ENCODE measurements at places on chromosomes 4 and X. TPM values are rescaled to one million over a fixed set of nuclear protein-coding genes. Genes with fewer than 3 reads are reported as not detected.

DNA sequence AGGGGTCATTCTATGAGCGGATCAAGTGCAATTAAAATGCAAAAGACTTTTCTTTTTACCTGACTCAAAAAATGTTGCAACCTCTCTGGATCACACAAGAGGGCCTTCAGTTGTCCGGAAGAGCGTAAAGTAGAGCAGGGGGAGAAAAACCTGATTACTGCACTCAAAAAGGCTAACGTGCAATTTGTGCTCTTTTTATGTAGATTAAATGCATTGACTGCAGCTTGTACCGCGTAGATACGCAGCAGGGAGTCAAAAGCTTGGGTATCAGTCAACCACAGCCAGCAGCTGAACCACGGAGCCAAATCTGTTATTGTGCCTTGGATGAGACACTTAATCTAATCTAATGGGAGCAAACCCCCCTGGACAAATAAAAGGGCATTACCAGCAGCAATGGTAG, 107.3 kb upstream of the RAI2 start:
- H3K27me3 ChIP-seq = no peaks in the 10 kb centered on the region
- H3K27ac ChIP-seq = no peak overlapping the region
- no peak for DNase-seq
- H3K36me3 ChIP-seq = no peaks in the 10 kb centered on the region
- no peak overlapping the region for H3K4me3 ChIP-seq

DNA sequence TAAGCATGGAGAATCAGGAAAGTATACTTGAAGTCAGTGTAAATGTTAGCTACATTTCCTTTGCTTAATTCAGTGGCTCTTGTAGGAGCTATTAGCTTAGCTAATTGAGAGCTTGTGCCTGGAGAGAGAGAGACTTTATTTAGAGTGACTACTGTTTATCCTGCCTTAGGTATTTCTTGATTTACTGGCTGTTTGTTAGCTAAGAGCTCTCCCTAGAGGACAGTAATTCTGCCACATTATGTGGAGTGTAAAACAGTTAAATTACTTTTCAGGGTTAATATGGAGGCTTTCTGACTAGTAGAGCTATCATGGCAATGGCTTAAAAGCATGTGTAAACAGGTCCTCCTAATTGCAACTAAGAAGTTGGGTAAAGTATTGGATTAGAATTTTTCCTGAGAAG, 306.5 kb upstream of the TECRL start:
- H3K27me3 ChIP-seq = no peaks in the 10 kb centered on the region
- H3K27ac ChIP-seq = no peak overlapping the region
- H3K4me3 ChIP-seq = no peak overlapping the region

- DNase-seq = no peak
- peaks cover 18% of the 10 kb centered on the region for H3K4me1 ChIP-seq
- H3K36me3 ChIP-seq = peaks cover 3% of the 10 kb centered on the region
- peak overlapping the region; percentile 40 for H3K4me3 ChIP-seq
- peak overlapping the region; percentile 68 for H3K27ac ChIP-seq
These were observed 145.0 kb downstream of the SOWAHB start for GRCh38 chr4:76752861-76753501.

DNA sequence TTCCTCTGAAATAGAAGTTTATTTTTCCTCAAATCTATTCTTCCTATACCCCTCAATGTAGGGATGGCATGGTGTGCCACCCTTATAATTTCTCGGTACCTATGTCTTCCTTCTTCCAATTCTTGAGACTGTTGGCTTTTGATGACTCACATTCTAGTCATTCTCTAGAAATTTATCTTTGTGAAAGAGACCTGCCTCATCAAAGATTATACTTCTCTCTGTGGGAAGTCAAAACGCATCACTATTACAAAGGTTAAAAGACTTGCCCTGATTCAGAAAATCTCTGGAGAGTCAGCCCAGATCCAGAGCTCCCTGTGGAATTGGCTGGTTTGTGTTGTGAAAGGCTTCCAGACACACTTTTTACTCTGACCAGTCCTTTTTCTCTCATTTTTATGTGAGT, 65.9 kb upstream of the FSTL5 start:
- DNase-seq = no peak
- no peaks in the 10 kb centered on the region for H3K4me1 ChIP-seq
- no peaks in the 10 kb centered on the region for H3K36me3 ChIP-seq

FGFRL1 gene
- total RNA-seq = 22.4 TPM

DNA sequence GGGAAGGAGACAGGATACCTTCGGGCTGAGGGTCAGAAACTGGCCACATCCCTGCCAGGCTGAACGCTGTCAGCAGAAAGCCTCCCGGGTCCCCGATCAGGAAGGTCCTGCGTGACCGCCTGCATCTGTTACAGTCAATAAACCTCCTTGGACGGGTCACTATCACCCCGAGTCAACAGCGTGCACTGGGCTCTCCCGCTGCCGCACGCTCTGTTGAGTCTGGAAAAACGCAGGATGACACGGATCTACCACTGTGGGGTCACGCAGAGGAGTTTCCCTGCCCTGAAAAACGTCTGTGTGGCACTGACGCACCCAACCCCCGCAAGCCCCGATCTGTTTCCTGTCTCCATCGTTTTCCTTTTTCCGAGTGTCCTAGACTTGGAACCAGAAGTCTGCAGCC, 12.1 kb downstream of the PPP2R3B start:
- DNase-seq = no peak
- no peaks in the 10 kb centered on the region for H3K36me3 ChIP-seq
- peak overlapping the region; percentile 68 for H3K4me3 ChIP-seq
- H3K4me1 ChIP-seq = peaks cover 34% of the 10 kb centered on the region
- H3K27ac ChIP-seq = no peak overlapping the region

GRCh38 chr4:83268491-83268890, 16.1 kb downstream of the COQ2 start:
- DNase-seq = no peak
- peaks cover 80% of the 10 kb centered on the region for H3K36me3 ChIP-seq
- no peaks in the 10 kb centered on the region for H3K27me3 ChIP-seq
- no peak overlapping the region for H3K27ac ChIP-seq

GRCh38 chr4:106316773-106317409, 541 bp downstream of the AIMP1 start:
- peak overlapping the region; percentile 76 for H3K4me3 ChIP-seq
- no peaks in the 10 kb centered on the region for H3K27me3 ChIP-seq
- peaks cover 57% of the 10 kb centered on the region for H3K4me1 ChIP-seq
- peak overlapping the region; percentile 92 for H3K27ac ChIP-seq
- peaks cover 8% of the 10 kb centered on the region for H3K36me3 ChIP-seq

DNA sequence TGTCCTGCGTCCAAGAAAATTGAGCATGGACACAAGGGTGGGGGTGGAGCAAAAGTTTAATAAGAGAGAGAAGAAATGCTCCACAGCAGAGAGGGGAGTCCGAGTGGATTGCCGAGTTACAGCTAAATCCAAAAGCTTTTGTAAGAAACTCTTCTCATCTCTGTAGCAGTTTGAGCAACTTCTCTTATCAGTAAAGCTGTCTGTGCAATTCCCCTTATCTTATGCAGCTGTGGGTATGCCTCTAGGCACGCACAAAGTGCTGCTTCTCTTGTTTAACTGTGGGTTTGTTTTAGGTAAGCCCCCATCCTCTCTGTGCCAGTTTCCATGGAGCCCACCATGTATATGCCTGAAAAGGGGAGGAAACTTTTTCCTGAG, 44.8 kb downstream of the HMGB2 start:
- H3K27ac ChIP-seq = peak overlapping the region; percentile 4
- H3K4me1 ChIP-seq = peaks cover 6% of the 10 kb centered on the region
- peaks cover 2% of the 10 kb centered on the region for H3K36me3 ChIP-seq
- H3K4me3 ChIP-seq = peak overlapping the region; percentile 35
- no peak for DNase-seq

DNA sequence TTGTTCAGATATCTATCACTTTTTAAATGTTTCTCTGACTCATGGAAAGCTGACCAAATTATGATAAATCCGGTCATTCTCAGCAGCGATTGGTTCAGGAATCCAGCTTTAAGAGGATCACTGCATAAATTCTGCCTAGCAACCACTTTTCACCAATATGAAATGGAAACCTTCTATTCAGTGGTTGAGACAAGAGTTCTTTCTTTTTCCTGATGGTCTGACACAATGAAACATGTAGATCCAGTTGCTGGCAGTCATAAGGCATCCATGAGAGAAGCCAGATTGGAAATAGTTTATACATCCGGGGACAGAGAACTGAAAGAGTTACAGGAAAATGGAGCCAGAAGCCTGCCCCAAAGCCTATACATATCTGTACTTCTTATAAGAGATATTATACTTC, 27.2 kb downstream of the MAB21L2 start:
- H3K4me3 ChIP-seq = no peak overlapping the region
- no peaks in the 10 kb centered on the region for H3K36me3 ChIP-seq
- no peak for DNase-seq
- no peak overlapping the region for H3K27ac ChIP-seq
- H3K4me1 ChIP-seq = no peaks in the 10 kb centered on the region

GRCh38 chrX:1507511-1508463, 29.2 kb downstream of the P2RY8 start:
- H3K27ac ChIP-seq = no peak overlapping the region
- no peak overlapping the region for H3K4me3 ChIP-seq
- H3K4me1 ChIP-seq = peaks cover 12% of the 10 kb centered on the region
- H3K27me3 ChIP-seq = no peaks in the 10 kb centered on the region

DNA sequence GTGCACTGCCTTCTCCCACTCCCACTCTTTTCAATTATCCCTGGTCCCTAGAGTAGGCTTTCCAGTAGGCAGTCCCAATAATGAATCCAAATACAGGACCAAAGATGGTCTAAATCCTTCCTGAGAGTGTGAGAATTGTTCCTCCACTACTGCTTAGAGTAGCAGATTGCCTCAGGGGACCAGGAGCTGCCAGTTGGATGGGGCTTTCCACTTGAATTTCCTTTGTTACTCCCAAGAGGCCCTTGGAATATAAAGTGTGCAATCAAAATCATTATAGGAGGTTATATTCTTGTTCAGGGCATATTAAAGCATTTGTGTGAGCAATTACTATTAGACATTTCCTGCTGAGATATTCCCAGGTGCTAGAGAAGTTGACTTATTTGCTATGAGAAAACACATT, 156.6 kb upstream of the TLL1 start:
- H3K4me1 ChIP-seq = peaks cover 8% of the 10 kb centered on the region
- no peaks in the 10 kb centered on the region for H3K27me3 ChIP-seq
- H3K27ac ChIP-seq = no peak overlapping the region
- no peak for DNase-seq
- H3K4me3 ChIP-seq = no peak overlapping the region

All from left ventricle myocardium inferior (tissue), 1 donor.